ENCODE measurements at places on chromosomes 7 and 10.

- DNase-seq: no peak
These were observed 48.9 kb upstream of the KDM7A start for GRCh38 chr7:140225562-140226249.

DNA sequence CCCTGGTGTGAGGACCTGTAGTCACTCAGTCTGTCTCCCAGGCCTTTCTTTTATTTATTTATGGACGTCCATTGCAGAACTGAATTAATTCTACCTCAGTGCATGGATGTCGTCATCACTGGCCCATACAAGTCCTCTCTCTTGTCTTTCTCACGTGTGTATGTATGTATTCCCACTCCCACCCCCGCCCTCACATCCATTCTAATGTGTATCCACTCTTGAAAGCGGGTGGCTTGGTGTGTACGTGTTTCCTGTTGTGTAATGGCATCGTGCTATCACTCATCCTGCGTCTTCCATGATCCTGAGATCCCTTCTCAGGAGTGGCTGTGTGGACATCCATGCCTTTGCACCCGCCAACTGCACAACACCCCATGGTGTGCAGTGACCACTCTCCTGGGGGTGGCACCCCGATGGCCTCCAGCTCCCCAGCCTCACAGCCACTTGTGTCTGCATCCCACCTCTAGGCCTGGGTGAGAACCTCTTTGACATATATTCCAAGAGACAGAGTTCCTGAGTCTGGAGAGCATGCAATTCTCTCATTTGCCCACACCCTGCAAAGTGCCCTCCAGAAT is 3.0 kb upstream of the AOC1 start:
- no peak for DNase-seq

- DNase-seq: no peak
These were observed 63.0 kb downstream of the AOAH start for GRCh38 chr7:36661135-36661840.

DNA sequence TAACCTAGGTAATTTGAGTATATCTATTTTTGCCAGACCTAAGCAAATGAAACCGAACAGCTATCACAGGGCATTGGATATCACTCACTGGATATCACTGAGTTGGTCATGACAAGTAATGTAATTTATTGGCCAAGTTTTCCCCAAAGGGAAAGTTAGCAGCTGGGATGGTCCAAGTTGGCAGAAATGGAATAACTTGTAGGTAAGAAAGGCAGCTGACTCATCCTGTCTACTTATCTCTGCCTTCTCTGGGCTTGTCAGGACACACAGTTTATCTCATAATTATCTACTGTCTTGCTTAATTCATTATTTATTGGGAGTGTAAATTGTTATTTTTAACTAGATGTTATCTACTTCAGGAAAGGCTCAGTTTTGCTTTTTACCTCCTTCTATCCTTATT is 502.0 kb upstream of the DPP6 start:
- no peak for DNase-seq

- DNase-seq: no peak
These were observed 44.0 kb upstream of the COL1A2 start for GRCh38 chr7:94350734-94351133.

DNA sequence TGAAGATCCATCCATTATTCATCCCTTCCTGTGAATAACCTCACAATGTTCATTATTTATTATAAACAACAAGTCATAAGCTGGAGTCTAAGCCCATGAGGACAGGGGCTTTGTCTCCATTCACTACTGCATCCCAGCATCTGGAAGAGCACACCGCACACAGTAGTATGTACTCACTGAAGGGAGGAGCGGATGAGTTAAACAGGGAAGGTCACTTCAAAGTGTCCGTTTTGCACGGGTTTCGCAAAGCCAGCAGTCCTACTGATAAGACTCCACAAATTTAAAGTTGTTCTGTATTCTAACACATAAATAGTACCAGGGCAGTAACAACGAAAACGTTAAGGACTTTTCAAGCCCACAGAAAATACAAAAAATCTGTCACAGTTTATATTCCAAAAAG is 167.9 kb downstream of the PARD3 start:
- DNase-seq: no peak

DNA sequence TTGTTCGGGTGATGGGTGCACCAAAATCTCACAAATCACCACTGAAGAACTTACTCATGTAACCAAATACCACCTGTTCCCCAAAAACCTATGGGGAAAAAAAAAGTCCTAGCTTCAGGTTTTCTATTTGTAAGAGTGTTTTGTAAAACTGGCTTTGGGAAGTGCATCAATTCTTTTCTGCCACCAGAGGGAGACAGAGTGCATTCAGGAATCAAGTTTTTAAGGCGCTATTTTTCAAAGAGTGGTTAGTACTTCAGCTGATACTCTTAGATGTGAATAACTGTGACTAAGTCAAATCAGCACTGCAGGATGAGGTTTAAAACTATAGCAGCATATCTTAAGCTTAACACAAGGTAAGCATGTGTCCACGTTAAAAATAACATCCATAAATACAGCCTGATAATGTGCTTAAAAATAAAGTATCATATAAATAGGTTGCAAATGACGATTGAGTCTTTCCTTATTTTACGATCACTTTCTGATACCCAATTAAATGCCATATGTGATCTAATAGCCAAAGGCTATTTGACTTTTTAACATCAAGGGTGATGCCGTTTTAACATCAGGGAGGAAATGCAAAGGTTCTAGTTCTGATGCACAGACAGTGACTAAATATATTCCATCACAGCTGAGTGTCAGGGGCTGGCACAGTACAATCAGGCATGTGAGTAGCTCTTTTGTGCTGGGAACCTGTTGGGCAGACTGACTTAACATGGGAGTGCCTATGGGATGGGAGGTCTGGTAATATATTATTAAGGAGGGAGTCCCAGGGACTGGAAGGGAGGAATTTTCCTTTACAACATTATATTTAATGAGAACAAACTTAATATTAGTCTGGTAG is 10.6 kb upstream of the LYZL2 start:
- peak; percentile 15 for DNase-seq

DNA sequence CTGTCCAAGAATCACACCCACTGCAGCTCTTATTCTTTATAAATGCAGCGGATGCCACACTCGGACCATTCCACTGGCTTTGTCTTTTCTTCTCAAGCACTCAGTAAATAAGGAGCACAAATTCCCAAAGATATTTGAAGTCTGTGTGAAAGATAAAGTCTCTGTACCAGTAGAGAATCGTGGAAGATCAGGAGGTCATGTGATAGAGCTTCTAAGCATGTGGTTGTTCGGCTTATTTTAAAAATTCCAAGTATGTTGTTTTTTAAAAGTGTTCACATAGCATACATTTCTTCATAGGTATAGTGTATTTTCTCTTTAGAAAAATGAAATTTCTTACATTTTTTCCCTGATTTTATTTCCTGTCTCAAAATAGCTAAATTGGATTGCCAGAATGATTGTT is 75.8 kb downstream of the NOC3L start:
- DNase-seq: no peak

DNA sequence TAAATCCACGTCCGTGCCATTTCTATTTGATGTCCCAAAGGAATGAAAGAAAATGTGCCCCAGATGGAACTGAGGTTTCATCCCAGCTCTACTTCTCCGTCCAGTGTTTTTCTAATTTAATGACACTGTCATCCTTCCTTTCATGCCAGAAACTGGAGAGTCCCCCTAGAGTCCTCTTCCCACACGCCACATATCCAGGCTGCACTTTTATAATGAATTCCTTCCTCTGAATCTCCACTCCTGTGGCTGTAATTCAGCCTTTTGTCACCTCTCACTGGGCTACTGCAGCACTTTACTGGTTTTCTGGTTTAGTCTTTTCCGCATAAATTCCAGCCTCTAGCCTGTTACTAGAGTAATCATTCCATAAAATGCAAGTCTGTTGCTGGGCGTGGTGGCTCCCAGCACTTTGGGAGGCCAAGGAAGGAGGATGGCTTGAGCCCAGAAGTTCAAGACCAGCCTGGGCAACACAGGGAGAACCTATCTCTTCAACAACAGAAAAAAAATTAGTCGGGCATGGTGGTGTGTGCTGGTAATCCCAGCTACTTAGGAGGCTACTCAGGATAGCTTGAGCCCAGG is 142.6 kb upstream of the RHEB start:
- no peak for DNase-seq

DNA sequence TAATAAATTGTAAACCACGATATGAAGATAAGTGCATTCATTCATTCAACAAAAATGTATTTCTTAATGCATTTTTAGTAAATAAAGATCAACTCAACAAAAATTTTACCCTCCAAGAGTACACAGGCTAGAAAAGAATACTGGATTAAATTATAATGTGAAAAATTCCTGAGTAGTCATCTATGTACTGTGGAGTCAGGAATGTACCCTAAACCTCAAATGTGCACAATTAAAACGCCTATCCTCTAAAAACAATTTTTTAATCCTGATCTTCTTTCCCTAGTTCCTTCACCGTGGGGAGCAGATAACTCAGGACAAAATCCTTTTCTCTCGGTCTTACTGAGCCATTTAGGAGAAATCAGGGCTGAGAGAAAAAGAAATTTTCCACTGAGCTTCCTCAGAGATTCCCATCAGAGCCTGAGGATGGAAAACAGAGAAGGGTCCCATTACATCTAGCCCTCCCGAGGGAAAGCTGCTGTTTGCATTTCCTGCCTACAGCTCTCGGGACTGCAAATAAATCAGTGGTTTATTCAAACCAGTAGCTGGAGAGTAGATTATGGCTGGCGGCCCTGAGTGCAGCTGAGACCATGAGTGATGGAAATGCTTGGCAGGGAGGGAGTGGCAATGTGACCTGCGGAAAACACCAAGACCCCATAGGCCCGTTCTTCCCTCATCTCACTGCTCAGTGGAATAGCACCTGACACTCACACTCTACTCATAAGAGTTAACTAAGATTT is 7.4 kb downstream of the TAS2R40 start:
- no peak for DNase-seq

- DNase-seq: no peak
These were observed 60.7 kb downstream of the ZMIZ1 start for GRCh38 chr10:79129361-79129997.

- DNase-seq: no peak
These were observed 35.5 kb upstream of the ARHGAP22 start for GRCh38 chr10:48640326-48640725.

DNA sequence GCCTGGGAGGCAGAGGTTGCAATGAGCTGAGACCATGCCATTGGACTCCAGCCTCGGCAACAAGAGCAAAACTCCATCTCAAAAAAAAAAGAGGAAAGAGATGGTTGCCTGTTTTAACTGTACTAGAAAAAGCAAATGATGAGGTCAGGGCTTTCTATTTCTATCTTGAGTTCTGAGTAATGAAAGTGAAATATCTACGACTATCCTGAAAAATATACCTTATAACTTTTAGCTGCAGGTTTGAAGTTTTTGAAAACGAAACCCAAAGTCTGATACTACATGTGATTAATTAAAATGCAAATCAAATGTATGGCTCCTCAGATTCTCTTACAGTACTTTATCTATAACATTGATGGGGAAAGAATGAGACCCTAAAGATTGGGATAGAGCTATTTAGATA is 636.2 kb upstream of the LRRN3 start:
- DNase-seq: no peak

DNA sequence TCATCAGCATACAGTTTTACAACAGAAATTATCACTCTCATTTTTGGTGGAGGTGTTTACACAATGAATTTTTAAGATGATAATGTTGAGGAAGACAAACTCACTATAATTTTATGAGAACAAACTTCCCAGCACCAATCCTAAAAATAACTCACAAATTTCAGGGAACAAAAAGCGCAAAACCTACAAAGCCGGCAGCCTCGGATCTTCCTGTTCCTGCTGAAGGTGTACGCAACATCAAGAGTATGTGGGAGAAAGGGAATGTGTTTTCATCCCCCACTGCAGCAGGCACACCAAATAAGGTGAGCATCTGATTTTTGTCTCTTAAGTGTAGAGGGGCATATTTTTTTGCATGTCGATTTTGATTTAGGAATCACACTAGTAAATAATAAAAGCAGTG is 26.5 kb upstream of the AGBL3 start:
- DNase-seq: no peak

GRCh38 chr7:151242159-151243044 is 6.1 kb downstream of the SMARCD3 start:
- DNase-seq: no peak

- no peak for DNase-seq
These were observed 114.3 kb downstream of the SEMA3C start for GRCh38 chr7:80804589-80804988.

DNA sequence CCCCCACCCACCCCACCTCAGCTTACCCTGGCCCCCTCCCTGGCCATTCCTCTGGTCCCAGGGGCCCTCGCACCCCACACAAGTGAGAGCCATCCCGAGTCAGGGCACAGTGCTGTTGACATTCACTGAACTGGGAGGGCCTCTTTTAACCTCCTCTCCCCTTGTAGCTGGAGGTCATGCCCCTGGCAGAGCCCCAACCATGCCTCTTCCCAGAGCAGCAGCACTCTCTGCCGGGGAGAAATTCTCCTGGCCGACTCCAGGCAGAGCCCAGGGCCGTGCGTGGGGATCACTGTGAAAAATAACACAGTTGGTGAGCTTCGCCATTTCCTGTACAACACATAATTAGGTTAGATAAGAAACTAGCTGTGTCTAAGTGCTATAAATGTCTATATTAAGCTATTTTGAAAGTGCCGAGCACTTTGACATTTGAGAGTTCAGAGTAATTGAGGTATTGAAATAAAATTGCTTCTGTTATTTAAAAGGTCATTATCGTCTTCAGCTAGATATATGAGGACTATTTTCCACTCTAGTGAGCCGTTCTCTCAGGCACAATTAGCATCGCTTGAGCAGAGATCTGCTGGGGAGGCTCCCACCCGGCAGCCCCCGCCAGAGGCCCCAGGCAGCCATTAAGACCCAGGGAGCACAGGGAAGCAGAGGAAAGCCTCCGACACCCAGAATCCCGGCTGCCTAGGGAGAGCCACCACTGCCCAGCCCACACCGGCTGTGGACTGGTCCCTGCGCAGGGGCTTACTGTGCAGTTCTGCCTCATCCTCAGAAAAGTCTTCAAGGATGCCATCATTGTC is 62.4 kb upstream of the LRRC18 start:
- DNase-seq: no peak

- no peak for DNase-seq
These were observed 29.8 kb downstream of the NDUFB2 start for GRCh38 chr7:140726281-140726680.

DNA sequence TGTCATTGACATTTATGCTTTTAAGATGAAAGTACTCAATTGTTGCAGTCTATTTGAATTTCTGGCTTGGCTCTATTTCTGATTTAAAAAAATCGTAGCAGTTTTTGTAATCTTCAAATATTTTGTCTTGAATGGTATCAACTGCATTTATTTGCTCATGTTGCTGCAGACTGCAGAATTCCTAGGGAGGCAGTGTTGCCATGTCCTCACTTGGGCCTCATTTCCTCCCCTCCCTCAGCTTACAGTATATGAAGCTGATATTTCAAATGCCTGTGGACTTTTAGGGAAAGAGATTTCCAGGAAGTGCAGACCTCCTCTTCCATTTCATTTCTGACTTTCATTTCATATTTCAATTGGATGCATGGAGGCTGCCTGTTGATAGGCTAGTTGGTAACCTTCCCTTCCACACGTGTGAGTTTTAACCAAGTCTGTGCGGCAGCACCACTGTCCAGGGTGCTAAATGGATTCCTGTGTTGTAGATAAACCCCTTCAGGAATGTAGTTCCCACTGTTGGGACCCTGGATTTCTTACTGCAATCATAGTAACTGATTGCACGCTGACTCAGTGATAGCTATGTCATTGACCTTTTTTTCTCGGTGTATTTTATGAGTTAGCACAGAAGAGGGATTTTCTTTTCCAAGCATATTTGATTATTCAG is 17.5 kb downstream of the VPS50 start:
- DNase-seq: no peak

GRCh38 chr7:54541669-54542625 is at the start of gene VSTM2A:
TSS of gene VSTM2A (plus strand) at chr7:54542375. CDS start at chr7:54542731, 356 bp downstream.
- DNase-seq: no peak
